ENCODE measurements at places on chromosomes 1 and 21.
A peak's percentile ranks its signal among the peaks of the same experiment; 100 is the strongest.

DNA sequence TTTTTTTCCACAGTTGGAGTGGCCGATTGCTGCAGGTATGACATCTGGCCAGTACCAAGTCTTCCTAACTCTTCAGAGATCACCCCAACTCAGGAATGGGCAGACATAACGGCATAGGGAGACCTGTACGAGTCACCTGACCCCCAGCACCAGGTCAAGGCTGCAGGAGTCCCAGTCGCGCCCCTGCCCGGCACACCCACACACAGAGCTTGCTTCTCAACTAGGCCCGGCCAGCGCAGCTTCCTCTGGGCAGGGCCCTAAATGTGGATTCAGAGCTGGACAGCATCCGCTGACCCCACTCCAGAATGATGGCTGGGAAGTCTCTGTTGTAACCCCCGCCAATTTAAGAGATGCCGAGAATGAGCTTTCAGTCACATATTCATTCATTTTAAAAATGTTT, 58.8 kb upstream of the CLDN14 start:
- no peak for DNase-seq

- peak; percentile 12 for DNase-seq
Measured at GRCh38 chr21:42220138-42220701, 1.3 kb downstream of the ABCG1 start.

DNA sequence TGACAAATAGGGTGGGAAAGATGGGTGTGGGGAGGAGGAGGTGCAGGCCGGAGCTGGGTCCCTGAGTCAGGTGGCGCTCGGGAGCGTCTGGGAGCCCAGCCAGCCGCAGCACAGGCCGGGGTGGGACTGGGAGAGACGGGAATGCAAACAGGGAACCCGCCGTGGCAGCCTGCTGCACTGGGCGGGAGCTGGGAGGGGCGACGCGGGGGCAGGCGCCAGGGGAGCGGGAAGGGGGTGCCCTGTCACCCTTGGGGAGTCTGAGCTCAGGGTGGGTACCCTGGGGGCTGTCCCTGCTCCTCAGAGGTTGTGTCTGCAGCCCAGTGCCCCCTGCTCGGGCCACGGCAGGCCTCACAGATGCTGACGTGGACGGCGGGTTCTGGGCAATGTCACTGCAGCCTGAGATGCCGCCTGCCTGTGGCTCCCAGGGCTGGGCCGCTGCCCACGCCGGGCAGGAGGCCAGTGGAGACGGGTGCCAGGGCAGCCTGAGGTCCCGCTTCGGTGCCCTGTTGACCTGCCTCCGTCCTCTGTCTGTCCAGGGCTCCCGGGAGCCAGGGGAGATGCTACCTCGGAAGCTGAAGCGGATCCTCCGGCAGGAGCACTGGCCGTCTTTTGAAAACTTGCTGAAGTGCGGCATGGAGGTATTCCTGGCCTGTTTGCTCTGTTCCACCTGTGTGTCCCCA, 16.6 kb upstream of the LRRC3 start:
- DNase-seq: no peak

- DNase-seq: no peak
Measured at GRCh38 chr1:5954964-5955363, 37.3 kb downstream of the NPHP4 start.

GRCh38 chr1:200704986-200705500, 33.6 kb upstream of the CAMSAP2 start:
- DNase-seq: no peak

- no peak for DNase-seq
Measured at GRCh38 chr1:234922987-234923386, 205.7 kb downstream of the TOMM20 start.

DNA sequence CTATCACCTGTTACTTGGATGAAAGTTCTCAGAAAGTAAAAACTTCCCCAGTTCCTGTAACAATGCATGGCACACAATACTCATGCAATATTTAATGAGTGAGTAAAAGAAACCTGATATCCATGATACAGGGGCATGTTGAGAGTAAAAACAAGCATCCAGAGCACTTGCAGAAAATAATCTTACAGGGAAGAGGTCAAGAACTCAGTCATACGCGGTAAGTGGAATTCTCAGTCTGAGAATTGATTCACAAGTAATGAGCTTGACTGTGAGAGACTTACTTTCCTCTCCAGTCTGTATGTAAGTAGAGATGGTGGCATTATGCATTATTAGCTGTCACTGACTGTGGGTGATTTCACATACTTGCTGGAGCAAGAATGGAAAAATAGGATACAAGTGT, 976.9 kb downstream of the BRINP3 start:
- DNase-seq: peak; percentile 26

Measured in ELR (cell line).